Stimulated activated CD8-positive, alpha-beta memory T cell treated with anti-CD3 and anti-CD28 coated beads, Interleukin-4, amount 100 ng/mL, for 1 hour (primary cell): ENCODE measurements at places on chromosomes 5 and 9.
A peak's percentile ranks its signal among the peaks of the same experiment; 100 is the strongest.

DNA sequence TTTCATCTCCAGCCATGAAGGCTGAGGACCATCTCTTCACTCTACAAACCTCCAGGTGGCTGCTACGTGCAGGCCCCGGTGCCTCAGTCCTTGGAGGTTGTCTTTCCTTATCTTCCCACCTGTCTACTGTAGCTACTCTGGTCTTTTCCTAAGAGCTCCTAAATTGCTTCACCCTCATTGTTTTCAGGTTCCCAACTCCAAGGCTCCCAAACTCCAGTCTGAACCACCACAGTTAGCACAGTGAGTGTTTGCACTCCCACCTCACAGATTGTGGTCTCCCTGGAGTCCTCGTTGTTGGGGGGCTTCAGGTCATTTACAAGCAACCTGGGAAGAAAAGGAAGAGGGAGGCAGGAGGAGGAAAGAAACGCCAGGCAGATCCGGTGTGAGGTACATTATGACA lies 85.3 kb downstream of the NSUN2 start:
- DNase-seq = no peak

GRCh38 chr9:86772635-86772993 lies 174.7 kb downstream of the GAS1 start:
- no peak for DNase-seq

DNA sequence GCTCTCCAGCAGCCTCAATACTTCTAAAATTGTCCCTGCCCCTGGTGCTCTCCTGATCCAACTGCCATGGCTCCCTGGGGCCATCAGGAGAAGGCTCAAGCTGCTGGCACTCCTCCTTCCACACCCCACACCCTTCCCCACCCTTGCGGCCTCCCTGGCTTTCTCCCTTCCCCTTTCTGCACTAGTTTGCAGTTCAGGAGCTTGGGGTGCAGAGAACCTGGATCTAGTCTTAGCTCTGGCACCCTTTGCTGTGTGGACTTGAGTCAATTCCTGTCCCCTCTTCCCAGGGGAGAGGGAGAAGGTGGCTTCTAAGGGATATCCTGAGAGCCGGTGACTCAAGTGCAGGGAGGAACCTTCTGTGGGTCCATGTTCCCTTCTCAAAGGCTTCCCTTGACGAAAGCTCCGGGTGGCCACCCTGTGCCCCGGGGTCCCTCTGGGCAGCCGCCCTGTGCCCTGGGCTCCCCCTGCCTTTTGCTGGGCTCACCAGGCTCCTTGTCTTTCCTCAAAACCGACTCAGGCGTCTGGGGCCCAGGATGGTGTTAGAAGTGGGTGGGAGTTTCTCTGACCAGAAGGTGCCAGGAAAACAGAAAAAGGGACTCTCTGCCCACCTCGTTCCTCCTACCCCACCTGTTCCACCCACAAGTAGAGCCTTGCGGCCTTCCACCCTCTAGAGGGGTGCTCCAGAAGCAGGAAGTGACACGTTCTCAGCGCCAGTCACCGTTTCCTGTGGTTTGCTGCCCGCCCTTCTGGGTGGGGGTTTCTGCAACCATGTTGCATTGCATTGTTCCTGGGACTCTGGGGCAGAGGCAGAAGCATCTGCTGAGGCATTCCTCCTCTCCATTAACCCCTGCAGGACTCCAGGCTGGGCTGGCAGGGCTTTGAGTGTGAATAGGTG lies 15.0 kb downstream of the GLIPR2 start:
- DNase-seq = peak; percentile 85

- DNase-seq = no peak
Observed at GRCh38 chr9:4465910-4466309, 24.4 kb upstream of the SLC1A1 start.

GRCh38 chr5:30499402-30499801 lies 694.1 kb upstream of the CDH6 start:
- no peak for DNase-seq

DNA sequence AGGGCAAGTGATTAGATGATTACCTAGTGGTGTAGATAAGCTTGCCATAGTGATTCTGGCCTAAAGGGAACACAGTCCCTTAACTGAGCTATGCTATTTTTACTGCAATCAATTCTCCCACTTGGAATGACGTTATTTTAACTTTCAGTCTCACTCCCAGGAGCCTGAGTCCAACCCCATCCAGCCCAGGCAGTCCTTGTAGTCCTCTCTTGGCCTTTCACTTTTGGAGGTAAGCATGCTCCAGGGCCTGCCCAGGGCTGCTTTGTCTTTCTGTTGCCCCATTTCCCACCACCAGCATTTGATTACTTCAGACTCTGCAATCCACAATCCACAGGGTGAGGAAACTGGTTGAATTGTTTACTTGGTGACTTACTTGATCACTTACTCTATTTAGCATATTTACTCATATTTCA lies 233.0 kb downstream of the CD180 start:
- no peak for DNase-seq

DNA sequence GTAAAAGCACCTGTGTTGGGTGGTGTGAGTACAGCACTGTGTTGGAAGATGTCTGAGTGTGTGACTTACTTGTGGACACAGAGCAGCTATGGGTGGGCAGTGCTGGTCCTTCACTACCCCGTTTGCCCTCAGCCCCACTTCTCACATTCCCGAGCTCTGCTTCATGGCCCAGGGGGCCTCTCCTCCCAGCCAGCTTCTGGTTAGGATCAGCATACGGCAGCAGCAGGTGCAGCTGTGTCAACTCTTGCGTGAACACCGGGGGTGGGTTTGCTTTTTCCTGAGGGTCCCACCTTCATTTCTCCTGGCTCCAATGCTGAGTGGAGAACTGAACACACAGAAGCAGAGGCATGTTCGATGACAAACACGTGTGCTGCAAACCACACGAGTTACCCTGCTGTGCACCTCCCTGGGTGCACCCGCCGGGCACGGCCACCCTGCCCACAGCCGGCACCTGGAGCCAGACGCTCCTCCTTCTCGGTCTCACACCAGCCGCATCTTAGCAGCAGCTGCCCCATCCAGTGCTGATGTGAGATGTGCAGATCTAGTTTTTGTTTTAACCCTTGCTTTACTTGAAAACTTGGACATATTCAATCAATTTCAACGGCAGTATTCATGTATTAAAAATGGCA lies 14.9 kb upstream of the SLC6A3 start:
- no peak for DNase-seq

GRCh38 chr9:129698254-129698757 lies 32.9 kb downstream of the PRRX2 start:
- DNase-seq = no peak

GRCh38 chr5:66307647-66308241 lies 163.6 kb downstream of the SREK1 start:
- no peak for DNase-seq

GRCh38 chr5:168177831-168178450 lies 113.5 kb upstream of the WWC1 start:
- DNase-seq = no peak

DNA sequence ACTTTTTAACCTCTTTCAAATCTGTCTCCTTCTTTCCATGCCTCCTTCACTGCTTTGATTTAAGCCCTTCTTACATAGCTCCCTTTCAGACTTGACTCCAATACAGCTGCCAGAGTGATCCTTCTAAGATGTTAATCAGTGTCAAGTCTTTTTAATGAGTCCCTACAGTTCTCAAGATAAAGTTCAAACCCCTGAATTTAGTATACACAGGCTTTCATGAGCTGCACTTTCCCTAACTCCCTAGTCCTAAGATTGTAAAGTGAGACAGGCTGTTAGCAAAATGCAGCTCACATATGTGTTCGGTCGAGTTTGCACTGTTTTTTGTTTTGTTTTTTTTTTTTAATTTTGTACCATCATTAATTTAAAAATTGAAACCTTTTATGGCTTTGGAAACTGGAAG lies 190.4 kb upstream of the VCAN start:
- DNase-seq = no peak

GRCh38 chr5:33401482-33402390 lies 39.0 kb upstream of the TARS1 start:
- no peak for DNase-seq

DNA sequence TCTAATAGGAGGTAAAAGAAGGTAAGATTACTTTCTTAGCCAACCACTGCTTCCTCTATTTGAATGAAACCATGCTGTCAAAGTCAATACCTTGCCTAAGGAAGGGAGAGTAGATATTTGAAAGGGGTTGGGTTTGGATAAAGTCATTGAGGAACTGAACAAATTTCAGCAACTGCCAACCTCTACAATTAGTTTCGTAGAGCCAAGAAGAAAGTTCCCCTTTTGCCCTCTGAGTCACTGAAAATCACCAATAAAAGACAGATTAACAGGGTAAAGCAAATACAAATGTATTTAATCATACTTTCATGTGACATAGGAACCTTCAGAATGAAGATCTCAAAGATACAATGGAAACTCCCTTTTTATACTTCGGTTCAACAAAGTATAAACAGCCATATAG lies 615.7 kb downstream of the GABRG2 start:
- DNase-seq = no peak

GRCh38 chr9:121823451-121824169 lies 172.2 kb downstream of the DAB2IP start:
- no peak for DNase-seq

DNA sequence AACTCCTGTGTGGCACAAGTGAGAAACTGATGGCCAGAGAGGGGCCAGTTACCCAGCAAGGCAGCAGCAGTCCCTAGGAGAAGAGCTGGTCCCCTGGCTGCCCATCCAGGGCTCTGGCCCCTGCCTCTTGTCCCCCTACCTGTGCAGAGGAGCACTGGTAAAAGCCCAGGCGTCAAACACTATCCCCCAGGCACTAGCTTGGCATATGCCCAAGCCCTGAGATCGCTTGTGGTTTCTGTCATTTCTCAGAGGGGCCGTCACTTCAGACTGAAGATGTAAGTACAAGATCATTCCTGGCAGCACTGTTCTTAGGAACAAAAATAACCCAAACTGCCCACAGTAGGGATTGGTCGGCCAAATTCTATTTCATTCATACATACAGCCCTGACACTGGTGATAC lies 53.9 kb downstream of the COL15A1 start:
- DNase-seq = no peak

DNA sequence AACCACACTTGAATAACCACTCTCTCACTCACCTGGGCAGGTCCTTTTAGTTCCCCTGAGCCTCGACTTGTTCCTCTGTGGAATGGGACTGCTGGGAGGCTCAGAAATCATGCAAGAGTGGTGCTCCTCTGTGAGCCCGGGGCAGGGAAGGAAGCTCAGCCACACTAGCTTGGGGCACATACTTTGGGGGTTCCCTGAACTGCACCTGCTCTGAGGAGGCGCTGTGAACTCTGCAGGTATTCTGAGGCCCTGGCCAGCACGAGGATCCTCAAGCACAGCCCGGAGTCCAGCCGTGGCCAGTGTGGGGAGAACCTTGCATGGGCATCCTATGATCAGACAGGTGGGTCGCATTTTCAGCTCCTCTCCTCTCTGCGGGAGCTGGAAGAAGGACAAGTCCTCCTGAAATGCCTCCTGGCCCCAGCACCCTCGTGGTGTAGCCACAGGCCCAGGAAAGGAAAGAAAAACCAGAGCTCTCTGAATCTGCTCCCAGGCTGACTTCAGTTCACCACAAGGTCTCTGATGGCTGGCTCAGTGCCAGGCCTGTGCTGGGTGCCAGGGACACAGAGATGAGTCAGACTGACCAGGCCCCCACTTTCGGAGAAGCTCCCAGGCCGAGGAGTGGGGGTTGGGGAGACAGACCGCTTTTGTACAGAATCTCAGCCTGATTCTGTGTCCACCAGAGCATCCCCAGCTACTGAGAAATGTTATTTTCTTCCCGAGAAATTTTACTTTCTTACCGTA lies 11.9 kb downstream of the GLIPR2 start:
- peak; percentile 69 for DNase-seq

- DNase-seq = no peak
Observed at GRCh38 chr9:129278391-129279237, 100.6 kb upstream of the IER5L start.

DNA sequence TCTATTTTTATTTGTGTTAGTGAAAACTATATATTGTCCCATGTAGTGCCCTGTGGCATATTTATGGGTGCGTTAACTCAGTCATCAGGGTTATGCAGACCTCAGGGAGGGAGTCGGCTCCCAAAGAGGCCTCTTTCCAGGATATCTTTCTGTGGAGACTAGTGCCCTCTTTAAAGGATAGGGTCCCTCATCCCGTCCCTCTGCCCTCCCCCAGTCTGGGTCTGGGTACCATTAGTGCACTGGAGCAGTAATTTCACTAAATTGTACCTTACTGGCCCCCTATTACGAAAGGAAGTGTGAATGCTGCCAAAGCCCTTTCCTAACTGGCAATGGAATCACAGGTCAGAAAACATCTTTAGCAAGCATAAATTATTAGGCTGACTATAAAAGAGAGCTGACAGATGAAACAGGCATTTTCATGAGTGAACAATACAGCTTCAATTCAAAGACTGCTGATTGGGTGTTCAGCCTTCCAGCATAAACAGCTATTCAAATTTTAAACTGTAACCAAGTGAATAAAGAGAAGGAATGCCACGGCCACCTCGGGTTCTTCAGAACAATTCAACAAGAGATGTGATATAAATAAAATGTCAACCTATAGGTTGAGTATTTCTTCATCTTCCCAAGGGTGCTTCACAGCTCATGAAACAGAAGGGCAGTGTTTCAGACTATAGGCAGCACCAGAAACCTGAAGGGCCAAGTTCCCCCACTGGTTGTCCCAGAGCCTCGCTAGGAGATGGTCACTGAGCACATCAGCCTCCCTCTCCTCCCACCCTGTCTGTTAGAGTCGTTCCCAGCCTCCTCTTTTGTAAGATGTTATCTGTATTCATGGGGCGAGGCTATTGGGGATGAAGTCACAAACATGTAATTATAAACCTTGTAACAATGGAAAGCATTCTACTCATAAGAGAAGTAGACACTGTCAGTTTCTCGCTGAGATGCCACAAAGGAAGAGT lies 318.7 kb downstream of the TMEM161B start:
- DNase-seq = no peak

GRCh38 chr9:98721643-98722042 lies 12.9 kb upstream of the GABBR2 start:
- DNase-seq = no peak

GRCh38 chr5:91288118-91288916 lies 94.8 kb downstream of the ARRDC3 start:
- DNase-seq = no peak

- no peak for DNase-seq
Observed at GRCh38 chr5:139383275-139383992, at the start of gene SLC23A1. TSS of gene SLC23A1 (minus strand) at chr5:139383297. CDS start at chr5:139383253, 44 bp downstream.

DNA sequence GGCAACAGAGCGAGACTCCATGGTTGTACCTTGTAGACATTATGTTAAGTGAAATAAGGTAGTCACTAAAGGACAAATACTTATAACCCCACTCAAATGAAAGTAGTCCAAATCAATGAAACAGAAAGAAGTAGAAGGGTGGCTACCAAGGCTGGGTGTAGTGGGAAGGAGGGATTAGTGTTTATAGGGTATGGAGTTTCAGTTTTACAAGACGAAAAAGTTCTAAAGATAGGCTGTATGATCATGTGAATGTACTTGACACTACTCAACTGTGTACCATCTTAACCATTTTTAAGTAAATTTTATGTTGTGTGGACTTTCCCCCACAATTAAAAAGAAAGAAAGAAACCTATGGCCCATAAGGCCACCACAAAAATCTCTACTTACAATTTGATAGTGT lies 32.2 kb downstream of the ALDH7A1 start:
- no peak for DNase-seq

GRCh38 chr9:85484235-85484634 lies 257.5 kb downstream of the AGTPBP1 start:
- no peak for DNase-seq

- no peak for DNase-seq
Observed at GRCh38 chr5:16934123-16934522, 2.0 kb downstream of the MYO10 start.

GRCh38 chr5:110258460-110259216 lies 467.8 kb downstream of the TMEM232 start:
- DNase-seq = no peak
